ENCODE measurements at places on chromosomes 7 and 10.
A peak's percentile ranks its signal among the peaks of the same experiment; 100 is the strongest.

DNA sequence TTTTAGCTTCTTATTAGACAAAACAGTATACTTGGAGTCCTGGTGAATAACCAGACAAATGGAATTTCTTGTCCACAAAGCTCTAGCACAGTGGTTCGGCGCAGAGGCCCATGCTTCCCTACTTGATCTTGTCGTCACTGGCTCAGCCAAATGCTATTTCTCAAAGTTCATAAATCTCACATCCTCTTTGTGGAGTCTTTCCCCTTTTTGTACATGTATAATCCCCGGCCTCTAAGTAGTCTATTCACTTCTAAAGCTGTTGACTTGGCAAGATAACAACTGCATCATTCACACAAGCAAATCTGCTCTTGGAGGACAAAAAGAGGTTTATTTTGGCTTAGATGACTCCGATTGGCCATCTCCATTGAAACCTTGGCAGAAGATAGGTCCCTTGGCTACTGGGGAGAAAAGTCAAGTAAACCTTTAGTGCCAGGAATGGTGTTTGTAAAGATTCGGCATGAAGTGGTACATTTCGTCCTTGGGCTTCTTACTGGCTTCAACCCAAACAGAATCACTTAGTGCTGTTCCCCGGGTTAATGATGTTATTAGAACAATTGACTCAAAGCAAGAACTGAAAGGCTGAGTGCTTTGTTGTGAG, 5.1 kb upstream of the AKR1E2 start:
- no peak for DNase-seq

GRCh38 chr7:35418716-35419390, 165.0 kb upstream of the TBX20 start:
- no peak for DNase-seq

- no peak for DNase-seq
Observed at GRCh38 chr10:124047427-124048152, 45.8 kb downstream of the CHST15 start.

DNA sequence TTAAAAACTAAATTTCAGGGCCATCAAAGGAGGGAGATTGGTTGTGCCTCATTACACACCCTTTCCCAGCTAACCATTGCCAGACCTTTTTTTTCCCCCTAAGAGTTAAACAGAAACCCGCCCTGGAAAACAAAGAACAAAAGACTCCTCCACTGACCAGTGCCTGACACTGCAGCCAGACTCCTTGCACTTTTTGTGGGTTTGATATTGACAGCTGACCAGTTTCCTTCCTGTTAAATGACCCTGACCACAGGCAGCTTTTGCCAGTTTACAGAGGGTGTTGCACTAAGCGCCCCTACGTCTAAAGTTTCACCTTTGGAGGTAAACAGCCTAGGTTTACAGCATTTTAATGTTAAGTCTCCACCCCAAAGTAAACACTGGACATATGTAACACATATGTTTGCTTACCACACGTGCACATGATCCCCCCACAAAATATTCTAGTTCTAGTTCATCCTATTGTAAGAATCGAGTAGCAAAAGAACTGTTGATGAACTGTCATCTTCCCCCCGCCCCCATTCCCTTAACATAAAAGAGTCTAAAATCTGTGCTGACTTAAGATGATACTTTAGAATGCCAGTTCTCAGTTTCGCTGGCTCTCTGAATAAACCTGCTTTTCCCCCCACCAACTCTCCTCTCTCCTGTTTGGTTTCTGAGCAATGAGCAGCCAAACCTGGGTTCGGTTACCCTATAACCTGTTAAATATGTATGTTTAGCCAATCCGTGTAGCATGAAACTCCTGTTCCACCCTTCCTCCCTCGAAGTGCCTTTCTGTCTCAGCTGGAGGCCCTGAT, 38.0 kb downstream of the FOXI2 start:
- DNase-seq = no peak

DNA sequence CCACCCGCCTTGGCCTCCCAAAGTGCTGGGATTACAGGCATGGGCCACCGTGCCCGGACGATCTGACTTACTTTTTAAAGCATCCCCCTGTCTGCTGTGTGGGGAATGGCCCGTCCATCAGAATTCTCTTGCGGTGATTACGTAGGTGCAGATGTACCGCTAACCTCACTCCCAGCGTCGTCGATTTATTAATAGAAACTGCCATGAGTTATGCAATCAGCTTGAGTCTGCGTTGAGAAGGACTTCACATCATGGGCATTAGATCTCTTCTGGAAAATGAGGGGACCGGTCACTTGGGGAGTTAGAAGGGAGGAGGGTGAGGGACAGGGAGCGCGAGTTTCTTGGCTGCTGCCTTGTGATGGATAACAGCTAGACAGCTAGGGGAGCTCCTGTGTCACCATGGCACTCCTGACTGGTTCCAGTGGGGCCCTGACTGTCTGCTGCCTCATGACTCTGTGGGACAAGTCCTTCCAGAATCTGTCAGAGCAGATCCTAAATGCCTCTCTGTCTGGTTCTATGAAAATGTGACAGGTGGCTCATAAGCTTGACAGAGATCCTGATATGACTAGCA, 35.2 kb downstream of the POR start:
- no peak for DNase-seq

DNA sequence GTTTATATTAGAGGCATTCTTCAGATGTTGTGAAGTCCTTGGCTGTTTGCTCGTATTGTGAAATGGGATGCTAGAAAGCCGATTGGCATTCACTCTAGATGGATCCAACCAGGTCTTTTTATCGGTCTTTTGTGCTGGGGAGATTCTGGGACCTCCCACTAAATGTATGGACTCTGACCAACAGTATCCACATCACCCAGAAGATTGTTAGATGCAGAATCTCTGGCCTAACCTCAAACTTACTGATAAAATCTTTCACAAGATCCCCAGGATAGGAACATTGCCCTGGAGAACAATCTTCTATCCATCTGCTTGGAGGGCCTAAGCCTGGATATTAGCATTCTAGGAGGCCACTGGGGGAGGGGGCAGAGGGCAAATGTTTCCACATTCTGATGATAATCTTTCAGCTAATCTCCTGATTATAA, 160.9 kb downstream of the PLXDC2 start:
- DNase-seq = no peak

DNA sequence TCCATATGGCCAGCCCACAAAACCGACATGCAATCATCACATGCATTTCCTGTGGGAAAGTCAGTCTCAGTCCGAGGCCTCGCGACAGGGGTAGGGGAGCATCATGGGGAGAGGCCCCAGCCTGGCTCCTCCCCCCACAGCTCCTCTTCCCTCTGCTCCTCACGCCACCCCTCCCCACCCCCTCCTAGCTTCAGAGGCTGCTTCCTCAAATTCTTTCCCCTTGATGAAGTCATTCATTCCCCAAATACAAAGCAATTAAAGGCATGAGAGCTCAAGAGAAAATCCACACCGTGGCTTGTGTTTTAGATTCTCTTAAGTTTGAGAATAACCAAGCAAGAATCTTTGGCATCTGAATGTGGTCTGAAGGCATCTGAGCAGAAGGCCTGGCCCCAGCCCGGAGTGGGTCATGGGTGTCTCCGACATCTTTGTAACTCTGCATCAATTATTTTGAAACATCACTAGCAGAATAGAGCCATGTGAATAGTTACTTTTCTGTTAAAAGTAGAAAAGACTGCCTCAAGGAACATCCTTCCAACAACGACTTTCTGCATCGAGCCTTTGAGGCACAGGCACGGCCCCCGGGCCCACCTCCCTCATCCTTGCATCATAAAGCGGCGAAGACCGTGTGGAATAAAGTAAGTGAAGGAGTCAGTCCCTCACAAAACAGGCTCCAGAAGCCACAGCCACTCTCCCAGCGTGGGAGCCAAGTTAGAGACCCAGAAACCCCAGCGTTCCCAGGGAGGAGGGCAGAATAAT, 90.9 kb downstream of the DIP2C start:
- DNase-seq = peak; percentile 96

GRCh38 chr10:32377458-32378259, 30.7 kb upstream of the EPC1 start:
- peak; percentile 38 for DNase-seq

- no peak for DNase-seq
Observed at GRCh38 chr10:22544325-22545068, 169.9 kb downstream of the PIP4K2A start.

GRCh38 chr10:23358357-23358756, 13.8 kb upstream of the C10orf67 start:
- DNase-seq = no peak

GRCh38 chr10:129755621-129756020, 208.5 kb downstream of the EBF3 start:
- DNase-seq = no peak

DNA sequence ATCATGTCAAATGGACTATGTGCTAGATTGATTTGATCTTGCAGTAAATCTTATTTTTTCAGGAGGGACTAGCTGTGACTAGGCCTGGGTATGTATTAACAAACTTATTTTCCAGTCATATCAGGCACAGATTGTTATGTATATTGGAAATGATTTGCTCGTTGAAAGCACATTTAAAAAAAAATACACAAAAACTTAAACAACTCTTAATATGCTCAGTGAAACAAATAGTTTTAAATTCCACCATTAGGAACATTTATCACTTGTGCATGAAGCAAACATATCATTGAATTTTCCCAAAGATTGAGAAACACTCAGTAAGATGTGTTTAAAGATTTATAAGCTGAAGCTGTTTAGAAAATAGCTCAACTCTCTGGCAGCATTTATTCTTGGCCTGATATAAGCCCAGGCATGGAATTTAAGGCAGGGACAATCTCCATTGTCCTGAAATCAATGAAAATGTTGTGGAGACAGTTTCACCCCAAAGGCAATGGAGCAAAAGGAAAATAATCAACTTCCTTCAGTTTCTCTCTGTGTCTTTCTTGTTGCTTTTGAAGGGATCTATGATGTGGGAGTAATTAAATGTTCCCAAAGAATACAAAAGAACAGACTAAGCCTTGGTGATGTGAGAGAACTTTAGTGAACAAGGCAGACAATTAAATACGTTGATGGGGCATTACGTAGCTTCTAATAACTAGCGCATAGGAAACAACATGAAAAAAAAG, 250.3 kb downstream of the GPR37 start:
- no peak for DNase-seq

DNA sequence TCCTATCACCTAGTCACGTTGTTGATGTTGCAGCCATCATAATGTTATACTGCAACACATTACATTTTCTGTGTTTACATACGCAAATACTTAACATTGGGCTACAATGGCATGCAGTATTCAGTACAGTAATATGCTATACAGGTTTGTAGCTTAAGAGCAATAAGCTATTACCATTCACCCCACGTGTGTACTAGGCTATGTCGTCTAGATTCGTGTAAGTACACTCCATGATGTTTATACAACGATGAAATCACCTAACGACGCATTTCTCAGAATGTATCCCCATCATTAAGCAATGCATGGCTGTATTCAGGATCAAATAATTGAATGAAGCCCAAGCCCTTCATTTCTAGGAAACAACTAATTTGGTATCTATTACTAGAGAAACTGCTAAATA, 43.4 kb upstream of the C1GALT1 start:
- no peak for DNase-seq

- peak; percentile 3 for DNase-seq
Observed at GRCh38 chr10:110170142-110170971, 37.0 kb upstream of the MXI1 start.

DNA sequence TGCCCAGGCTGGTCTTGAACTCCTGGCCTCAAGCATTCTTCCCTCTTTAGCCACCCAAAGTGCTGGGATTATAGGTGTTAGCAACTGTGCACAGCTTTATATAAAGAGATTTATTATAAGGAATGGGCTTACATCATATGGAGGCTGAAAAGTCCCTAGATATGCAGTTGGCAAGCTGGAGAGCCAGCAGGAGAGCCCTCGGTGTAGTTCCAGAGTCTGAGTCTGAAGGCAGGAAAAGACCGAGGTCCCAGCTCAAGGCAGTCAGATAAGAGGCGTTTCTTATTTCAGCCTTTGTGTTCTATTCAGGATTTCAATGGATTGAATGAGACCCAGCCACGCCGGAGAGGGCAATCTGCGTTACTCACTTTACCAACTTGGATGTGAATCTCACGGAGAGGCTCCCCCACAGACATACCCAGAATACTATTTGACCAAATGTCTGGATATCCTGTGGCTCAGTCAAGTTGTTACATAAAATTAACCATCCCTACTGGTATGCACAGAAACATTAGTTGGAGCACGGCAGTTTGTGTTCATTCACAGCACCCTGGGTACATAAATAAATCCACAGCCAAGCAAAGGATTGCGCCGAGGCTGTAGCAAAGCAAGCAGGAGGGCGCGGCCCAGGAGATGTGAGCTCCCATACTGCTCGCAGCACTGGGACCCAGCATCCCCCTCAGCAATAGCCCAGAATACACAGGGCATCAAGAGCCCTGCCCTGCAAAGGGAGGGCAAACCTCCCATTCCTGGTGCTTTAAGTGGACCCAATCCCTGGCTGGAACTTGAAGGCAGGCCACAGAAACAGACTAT, 158.4 kb upstream of the ZNF32 start:
- no peak for DNase-seq

DNA sequence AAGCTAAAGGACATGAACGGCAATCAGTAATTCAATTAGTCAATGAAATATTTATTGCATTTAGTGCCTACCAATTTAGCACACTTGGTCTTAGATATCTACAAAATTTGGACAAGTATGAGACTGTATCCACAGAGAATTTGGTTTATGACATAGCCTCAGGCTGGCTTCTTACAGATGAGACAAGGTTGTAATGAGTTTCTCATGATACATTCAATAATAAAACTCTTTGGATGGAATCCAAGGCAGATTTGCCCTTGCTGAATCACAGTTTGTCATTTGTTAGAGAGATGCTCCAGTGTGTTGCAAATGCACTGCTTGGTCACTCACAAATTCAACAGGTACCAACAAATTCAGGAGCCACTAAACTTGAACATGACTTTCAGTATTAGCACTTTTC, 162.5 kb downstream of the GPR37 start:
- DNase-seq = no peak

GRCh38 chr10:69846293-69846921, 44.7 kb downstream of the COL13A1 start:
- DNase-seq = peak; percentile 60

- no peak for DNase-seq
Observed at GRCh38 chr10:96622013-96622787, 35.4 kb upstream of the TM9SF3 start.

DNA sequence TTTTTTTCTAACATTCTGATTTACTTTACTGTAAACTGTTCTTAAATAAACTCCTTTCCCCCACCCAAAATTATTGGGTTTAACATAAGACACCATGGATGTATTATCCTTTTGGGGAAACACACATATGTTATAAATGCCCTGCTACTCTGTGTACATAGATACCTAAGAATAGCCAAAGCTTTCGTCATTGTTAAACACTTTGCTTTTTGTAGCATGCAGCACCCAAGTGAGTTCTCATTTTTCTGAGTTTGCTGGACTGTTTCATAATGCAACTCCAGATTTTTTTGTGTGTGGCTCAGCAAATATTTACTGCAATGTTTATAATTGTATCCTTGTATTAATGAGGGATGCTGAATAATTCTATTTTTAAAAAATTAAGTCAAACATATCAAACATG, 86.9 kb downstream of the VTI1A start:
- DNase-seq = no peak

DNA sequence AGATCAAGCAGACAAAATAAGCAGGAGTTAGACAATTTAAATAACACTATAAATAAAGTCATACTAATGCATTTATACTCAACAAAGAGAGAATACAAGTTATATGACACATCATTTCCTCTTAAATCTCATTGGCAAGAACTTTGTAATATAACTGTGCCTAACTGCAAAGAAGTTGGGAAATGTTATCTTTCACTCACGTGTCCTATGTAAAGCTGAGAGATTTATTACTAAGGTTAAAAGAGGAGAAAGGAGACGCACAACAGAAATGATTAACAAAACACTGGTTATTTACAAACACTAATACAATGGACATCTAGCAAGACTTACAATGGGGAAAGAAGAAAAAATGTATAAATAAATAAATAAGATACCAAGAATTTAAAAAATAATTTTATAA, 12.7 kb upstream of the TMEM273 start:
- no peak for DNase-seq

GRCh38 chr10:118467200-118467599, 125.1 kb upstream of the FAM204A start:
- no peak for DNase-seq

All from GM03348 (cell line).